CD14-positive monocyte (primary cell): ENCODE measurements at places on chromosomes 6 and 20.

- no peak for DNase-seq
Observed at GRCh38 chr20:62638055-62638570, 4.2 kb upstream of the SLCO4A1 start.

- no peak for DNase-seq
Observed at GRCh38 chr6:38801305-38801704, 86.2 kb downstream of the DNAH8 start.

DNA sequence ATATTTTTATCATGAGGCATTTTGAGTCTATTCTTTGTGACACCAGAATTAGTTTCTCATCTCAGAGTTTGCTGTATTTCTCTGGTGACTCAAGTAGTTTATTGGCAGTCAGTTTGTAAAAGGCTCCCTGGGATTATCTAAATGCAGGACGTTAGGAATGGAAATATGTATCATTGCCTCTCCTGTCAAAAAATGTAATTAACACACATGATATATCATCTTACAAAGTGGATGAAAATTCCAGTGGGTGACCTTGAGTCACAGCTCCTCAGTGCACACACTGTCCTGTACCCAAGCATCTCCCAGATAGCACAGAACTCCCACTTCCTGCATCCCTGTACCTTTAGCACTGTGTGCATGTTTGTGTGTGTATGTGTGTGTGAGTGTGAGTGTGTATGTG is 258.6 kb downstream of the LAMA2 start:
- no peak for DNase-seq

GRCh38 chr20:47544852-47545251 is 43.2 kb downstream of the NCOA3 start:
- DNase-seq, result no peak

DNA sequence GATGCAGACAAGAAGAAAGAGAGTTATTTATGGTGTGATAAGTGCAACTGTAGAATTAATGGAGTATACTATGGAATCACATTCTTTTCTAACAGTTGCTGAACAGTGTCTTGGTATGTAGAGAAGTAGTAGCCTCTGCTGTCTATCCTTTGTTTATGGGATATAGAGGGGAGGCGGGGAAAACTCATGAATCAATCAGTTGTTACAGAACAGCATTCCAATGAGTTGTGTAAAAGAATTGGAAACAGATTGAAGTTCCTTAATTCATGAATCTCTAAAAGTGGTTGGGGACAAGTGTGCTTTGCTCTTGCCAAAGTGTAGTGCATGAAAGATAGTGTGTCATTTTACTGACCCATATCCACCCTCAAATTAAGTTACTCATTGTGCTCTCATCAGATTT is 77.7 kb downstream of the FLRT3 start:
- no peak for DNase-seq

- DNase-seq, result no peak
Observed at GRCh38 chr6:168274037-168274952, 45.3 kb downstream of the DACT2 start.

DNA sequence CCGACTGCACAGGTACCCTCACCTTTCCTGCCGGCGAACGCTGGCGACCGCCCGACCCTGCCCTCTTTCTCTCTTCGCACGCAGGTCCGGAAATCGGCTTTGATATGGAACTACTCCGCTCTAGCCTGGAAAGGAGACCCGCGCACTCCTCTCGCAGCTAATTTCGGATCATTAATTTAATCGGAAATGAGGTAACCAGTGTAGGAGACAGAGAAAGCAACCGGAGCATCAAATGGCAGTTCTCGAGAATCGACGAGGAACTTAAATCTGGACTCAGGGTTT is 949 bp upstream of the ATXN1 start:
- DNase-seq, result no peak

- no peak for DNase-seq
Observed at GRCh38 chr6:47405273-47405672, 72.3 kb upstream of the CD2AP start.

DNA sequence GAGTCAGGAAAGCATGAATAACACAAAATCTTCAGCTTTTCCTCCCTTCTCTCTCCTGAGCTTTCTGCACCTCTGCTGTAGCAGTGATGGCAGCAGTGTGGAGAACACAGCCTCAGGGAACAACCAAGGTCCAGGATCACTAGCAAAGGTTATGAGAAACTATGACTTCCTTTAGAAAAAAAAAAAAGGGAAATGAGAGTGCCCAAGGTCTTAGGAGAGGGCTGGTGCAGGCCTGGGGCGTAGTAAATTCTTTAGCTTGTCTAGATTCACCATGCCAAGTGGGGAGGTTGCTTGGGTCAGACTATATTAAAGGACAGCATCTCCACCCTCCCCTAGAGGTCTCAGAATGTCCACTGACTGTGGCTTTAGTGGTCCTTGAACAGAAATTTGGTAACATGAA is 40.4 kb upstream of the POLR1H start:
- DNase-seq, result no peak

DNA sequence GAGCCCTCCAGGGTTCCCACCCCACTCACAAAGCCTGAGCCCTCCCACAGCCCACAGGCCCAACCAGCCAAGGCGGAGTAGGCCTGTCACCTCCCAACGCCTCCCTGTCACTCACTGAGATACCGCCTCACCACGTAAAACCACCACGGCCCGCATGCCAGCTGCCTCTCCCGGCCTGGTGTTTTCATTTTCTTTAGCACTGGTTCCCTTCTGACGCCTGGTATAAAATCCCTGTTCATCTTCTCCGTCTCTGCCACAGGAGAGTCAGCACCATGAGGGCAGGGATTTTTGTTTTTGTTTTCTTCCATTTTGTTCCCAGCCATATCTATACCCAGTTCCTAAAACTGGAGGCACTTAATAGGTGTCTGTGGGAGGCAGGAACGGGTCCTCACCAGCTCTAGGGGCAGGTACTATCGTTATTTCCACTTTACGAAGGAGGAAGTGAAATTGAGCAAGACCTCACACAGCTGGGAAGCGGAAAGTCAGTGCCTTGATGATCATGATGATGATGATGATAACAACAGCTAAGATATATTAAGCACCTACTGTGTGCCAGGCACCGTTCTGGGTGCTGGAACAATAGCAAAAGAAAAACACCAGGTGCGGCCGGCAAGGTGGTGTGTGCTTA is 58.6 kb downstream of the SNAI1 start:
- peak; percentile 90 for DNase-seq

DNA sequence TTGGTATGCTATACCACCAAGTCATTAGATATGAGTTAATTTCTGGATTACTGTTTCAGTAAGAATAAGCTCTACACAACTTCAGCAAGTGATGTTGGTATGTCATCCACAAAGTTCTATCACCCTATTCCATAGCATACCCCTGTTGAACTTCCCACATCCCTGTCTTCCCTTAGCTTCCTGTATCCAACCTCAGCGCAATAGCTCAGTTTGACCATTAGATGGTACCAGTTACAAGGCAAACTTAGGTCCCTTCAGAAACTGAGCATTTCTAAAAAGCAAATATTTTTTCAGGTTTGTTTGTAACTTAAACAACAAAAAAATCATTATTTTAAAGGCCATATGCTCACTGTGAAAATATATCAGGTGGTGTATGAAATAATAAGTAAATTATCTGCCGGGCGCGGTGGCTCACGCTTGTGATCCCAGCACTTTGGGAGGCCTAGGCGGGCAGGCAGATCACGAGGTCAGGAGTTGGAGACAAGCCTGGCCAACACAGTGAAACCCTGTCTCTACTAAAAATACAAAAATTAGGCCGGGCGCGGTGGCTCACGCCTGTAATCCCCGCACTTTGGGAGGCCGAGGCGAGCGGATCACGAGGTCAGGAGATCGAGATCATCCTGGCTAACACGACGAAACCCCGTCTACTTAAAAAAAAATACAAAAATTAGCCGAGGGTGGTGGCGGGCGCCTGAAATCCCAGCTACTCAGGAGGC is 8.8 kb upstream of the MOG start:
- no peak for DNase-seq

GRCh38 chr6:167098825-167099225 is 24.1 kb upstream of the CCR6 start:
- no peak for DNase-seq

- peak; percentile 19 for DNase-seq
Observed at GRCh38 chr6:3456898-3457709, at the start of gene SLC22A23. TSS of gene SLC22A23 (minus strand) at chr6:3457050. CDS start at chr6:3456559, 491 bp downstream.

GRCh38 chr20:60297649-60298048 is 339.4 kb downstream of the CDH26 start:
- no peak for DNase-seq

DNA sequence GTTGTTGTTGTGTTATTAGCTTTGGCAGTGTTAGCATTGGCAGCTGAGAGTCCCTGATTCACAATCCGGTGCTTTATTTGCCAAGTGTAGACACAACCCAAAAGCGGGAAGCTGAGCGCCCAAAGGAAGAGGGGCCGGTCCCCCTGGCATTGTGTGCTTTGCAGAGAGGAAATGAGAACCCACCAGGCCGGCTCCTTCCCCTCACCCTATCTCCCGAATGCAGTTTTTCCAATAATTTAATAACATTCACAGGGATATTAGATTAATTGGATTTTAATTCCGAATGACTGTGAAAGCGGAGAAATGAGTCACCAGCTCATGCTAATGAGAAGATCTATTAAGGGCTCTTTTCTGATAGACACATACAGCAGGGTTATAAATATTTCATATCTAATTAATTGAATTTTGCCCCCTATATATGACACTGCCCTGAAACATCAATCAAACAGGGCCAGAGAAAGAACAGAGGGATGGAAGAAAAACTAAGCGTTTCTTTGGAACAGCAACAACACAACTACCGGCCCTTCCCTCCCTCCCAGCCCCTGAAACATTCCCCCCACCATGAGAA is 143.8 kb downstream of the MBOAT1 start:
- no peak for DNase-seq

GRCh38 chr20:21453690-21454089 is 56.4 kb upstream of the NKX2-4 start:
- no peak for DNase-seq

DNA sequence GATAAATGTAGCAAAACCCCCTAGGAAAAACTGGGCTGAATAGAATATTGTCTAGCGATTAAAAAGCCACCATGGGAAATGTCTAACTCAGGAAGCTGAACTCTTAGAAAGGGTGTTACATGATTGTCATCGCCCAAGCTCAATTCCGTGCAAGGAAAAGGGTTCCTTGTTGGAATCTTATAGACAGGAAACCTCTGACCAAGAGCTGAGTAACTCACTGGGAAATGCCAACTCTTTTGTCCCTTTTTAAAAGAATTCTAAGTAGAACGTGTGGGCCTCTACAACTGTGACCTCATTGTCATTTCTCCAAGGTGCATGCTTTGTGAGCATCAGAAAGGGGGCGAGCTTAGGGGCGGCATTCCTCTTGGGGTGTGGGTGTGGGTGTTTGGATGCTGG is 88.1 kb downstream of the SYNJ2 start:
- no peak for DNase-seq

DNA sequence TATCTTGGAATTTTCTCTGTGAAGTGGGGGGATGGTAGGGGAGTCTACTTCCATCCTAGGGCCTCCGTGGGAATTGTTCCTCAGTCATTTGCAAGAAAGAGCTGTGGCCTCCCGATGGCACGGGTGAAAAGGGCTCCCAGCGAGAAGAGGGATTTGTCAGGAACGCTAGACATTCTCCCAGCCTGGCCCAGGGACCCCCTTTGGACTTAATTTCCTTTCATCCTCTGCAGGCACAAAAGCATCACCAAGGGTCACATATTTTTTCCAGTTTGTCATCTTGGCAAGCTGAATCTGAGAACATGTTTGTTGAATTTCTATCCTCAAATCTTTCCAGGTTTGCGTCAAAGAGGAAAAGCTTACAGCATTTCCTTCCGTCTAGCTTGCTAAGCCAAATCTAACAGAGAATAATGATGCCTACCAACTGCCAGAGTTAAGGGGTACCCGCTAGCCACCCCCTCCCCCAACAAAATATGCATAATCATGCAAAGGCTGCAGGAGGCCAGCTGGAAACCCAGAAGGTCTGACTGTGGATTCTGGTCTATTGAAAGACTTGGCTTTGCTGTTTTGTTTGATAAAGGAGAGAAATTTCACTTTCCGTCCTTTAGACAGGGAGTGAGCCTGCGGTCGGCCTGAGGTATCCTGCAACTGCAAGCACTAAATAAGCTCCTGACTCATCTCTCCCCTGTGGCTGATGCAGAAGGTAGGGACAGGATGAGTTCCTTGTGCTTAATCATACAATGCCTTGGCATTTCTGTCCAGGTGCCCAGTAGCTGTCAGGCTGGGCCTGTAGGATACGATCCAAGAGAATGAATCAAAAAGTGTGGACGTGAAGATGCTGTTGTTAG is 23.1 kb downstream of the PSMG4 start:
- DNase-seq, result no peak

- no peak for DNase-seq
Observed at GRCh38 chr20:61430228-61430624, 178.2 kb downstream of the CDH4 start.

- DNase-seq, result no peak
Observed at GRCh38 chr6:4350567-4351519, 215.5 kb upstream of the ECI2 start.

DNA sequence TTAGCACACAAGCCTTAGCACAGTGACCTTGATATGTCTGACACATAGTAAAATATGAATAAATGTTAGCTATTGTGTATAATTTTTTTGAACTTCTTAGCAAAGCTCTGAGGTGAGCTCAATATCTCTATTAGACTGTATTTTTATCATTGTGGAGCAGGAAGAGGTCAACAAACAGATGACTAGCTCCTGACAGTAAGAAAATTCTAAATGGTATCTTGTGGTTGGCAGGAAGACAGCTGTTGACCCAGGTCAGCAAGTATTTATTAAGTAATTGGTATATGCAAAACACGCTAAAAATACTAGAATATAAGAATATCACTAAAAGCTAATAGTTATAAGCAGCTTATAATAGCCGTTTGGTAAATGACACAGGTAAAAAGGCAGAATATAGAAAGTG is 77.5 kb upstream of the MARCKS start:
- no peak for DNase-seq

- no peak for DNase-seq
Observed at GRCh38 chr6:136160250-136160649, 89.9 kb downstream of the MTFR2 start.

DNA sequence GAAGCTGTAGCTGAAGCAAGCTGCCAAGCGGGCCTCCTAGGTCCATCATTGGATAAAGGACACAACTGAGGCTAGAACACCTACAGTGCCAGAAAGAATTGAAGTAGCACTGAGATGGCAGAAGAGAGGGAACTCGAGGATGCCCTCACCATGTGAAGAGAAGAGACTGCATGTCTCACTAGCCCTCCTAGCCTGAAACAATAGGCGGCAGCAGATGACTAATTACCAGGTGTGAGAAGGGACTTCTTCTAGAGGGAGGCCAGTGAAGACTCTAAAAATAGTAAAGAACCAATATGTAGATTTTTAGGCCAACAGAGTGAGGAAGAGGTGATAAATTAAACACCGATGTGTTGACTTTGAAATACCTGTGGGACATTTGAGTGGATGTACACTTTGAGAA is 50.3 kb downstream of the LGSN start:
- DNase-seq, result no peak

GRCh38 chr6:147081076-147081609 is 123.1 kb upstream of the STXBP5 start:
- no peak for DNase-seq

DNA sequence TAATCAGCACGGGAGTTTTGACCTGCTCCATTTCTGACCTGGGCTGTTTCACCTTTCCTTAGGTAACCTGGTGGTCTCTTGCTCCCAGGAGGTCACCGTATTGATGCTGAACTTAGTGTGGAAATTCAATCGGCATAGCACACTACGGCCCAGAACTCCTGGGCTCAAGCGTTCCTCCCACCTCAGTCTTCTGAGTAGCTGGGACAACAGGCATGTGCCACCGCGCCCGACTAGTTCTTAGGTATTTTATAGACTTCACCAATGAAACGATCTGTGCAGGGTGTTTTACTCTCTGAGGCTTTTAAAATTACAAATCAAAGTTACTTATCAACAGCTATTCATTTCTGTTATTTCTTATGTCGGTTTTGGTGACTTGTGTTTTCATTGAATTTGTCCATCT is 42.1 kb downstream of the ATG5 start:
- DNase-seq, result no peak

- peak; percentile 96 for DNase-seq
Observed at GRCh38 chr6:56101141-56101553, 146.2 kb downstream of the COL21A1 start.
